Stimulated activated CD4-positive, alpha-beta T cell treated with anti-CD3 and anti-CD28 coated beads, Interleukin-1b, Interleukin-23, amount 100 ng/mL, for 4 hours (primary cell): ENCODE measurements at places on chromosomes 11 and 22.

GRCh38 chr22:17431179-17431578, 61.9 kb downstream of the CECR2 start:
- DNase-seq = no peak

- no peak for DNase-seq
Measured at GRCh38 chr11:92765965-92766371, 203.5 kb upstream of the MTNR1B start.

GRCh38 chr11:132941024-132941646, 591.2 kb downstream of the OPCML start:
- no peak for DNase-seq

GRCh38 chr22:41929418-41929810, 2.8 kb upstream of the TNFRSF13C start:
- no peak for DNase-seq

DNA sequence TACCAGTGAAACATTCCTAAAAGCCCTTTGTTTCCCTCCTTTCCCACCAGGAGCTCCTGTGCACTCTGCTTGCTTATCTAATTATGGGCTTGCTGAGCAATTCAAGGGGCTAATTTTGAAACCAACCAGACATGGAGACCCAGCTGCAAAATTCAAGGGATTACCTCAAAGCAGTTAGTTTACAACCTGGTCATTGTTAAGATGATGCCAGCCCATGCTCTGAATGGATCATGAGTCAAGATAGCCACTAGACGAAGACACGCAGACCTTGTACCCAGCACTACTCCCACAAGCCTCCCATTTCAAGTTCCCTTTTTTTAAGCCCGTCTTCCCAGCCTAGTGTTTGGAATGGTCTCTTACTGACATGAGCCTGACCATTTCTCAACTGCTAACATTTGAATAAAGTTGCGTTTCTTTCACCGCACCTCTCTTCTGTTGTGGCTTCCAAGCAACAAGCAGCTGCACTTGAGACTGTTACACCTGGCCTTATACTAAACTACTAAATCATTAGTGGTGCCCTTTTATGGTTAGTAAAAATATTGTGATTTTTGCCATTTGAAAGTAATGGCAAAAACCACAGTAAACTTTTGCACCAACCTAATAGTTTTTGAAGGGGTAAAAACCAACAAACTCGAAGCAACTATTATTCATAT, 315.3 kb upstream of the LUZP2 start:
- no peak for DNase-seq

DNA sequence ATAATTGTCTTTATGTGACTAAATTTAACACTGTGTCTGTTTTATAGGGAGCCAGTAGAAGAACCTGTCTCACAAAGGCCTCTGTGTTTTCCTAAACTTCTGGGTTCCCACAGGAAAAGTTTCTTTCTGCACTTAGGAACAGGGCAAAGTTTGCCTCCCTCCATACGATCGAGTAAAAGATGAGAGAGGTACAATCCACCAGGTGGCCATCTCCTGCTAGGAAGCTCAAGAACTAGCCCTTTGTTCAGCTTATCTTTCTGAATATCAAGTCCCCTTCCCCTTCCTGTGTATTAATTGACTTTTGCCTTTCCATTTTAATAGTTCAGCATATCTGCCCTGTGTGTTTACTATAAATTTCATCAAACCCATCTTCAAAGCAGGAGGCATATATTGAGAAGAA, 18.0 kb downstream of the CSNK2A3 start:
- DNase-seq = no peak
